ENCODE measurements at places on chromosomes 12 and 14.

DNA sequence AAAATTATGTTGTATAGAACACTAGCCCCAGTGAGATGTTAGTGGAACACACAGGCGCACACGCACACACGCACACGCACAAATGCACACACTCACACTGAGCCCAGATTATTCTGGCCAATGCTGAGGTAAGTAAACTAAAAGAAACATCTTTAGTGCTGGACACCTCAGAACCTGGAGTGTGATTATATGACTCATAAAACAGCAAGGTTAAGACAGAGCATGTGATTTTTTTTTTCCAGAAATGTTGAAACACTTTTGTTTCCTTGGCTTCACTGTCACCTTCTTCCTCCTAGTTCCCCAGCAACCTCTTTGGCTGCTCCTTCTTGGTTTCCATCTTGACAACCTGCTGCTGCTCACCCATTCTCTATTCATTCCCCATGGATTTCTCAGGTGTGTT lies 141.0 kb upstream of the ALG10B start:
- DNase-seq = no peak

DNA sequence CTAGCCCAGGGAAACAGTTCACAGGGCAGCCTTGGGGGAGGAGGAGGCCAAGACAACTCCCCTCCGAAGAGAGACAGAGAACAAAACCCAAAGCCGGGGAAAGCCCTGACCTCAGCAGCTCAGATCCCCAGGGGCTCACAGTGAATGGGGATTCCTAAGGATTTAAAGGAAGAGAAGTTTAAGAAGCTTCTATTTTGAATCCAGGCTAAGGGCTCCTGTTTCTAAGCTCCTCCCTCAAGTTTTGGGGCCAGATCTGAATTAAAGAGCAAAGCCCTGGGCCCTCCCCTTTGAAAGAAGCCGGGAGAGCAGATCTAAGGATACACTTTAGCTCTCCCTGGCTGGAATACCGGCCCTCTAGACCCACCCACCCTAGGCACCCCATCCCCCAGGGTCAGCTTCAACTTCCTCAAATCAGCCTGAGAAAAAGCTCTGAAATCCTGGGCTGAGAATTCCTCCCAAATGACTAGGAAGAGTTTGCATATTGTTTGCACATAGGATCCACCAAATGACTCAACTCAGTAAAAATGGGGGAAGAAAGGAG lies 3.9 kb downstream of the KDM2B start:
- DNase-seq = no peak

- no peak for DNase-seq
These were observed 13.0 kb upstream of the TMED2 start for GRCh38 chr12:123571343-123571813.

DNA sequence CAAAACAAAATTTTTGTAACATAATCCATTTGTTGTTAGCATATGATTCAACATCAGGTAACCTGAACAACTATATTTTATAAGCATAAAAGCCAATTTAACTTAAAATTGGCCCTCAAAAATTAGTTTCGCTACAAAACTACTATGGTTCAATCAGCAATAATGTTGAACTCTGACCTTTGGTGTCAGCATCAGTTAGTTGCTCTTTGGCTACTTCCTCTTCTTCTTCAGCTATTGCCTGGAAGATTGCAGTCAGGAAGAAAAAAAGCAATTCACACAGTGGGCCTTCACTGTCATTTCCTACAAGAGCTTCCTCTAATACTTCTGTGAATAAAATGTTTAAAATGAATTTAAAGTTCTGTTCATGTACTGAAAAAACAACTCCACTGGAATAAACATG lies 78.2 kb upstream of the CFL2 start:
- DNase-seq = no peak

DNA sequence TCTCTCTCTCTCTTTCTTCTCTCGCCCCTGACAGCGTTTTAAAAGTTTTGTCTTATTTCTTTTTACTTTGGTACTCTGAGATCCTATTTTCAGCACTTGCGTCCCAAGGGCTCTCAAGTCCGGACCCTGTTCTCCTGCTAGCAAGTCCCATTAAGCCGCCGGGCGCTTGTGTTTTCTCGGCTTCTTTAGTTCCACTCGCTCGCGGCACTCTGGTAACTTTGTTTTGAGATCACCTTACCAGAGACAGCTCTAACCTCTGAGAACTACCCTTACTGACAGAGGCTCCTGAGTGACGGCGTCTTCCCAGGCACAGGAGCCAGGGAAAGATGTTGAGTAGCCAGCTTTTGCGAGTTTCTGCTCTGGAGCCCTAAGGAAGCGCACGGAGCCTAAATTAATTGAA lies 2.7 kb upstream of the MYF5 start:
- no peak for DNase-seq
